T-cell (primary cell): ENCODE measurements at places on chromosomes 1 and 21. TPM values are rescaled to one million over a fixed set of nuclear protein-coding genes. Genes with fewer than 3 reads are reported as not detected.

GRCh38 chr1:53037159-53037558 is 24.9 kb upstream of the PODN start:
- no peak overlapping the region for H3K4me3 ChIP-seq
- no peak for DNase-seq
- H3K36me3 ChIP-seq: peaks cover 34% of the 10 kb centered on the region
- H3K27me3 ChIP-seq: no peaks in the 10 kb centered on the region
- H3K4me1 ChIP-seq: no peaks in the 10 kb centered on the region
- H3K27ac ChIP-seq: no peak overlapping the region

- H3K4me3 ChIP-seq: no peak within 1 kb of the TSS
- peaks cover 12% of the 10 kb centered on the region for H3K27me3 ChIP-seq
- peaks cover 4% of the 10 kb centered on the region for H3K4me1 ChIP-seq
- no peak for DNase-seq
- no peak within 1 kb of the TSS for H3K27ac ChIP-seq
Observed at GRCh38 chr1:2003541-2004131, at the start of gene CFAP74. TSS of gene CFAP74 (minus strand) at chr1:2003786. CDS start at chr1:1990956, 12,830 bp downstream.

DNA sequence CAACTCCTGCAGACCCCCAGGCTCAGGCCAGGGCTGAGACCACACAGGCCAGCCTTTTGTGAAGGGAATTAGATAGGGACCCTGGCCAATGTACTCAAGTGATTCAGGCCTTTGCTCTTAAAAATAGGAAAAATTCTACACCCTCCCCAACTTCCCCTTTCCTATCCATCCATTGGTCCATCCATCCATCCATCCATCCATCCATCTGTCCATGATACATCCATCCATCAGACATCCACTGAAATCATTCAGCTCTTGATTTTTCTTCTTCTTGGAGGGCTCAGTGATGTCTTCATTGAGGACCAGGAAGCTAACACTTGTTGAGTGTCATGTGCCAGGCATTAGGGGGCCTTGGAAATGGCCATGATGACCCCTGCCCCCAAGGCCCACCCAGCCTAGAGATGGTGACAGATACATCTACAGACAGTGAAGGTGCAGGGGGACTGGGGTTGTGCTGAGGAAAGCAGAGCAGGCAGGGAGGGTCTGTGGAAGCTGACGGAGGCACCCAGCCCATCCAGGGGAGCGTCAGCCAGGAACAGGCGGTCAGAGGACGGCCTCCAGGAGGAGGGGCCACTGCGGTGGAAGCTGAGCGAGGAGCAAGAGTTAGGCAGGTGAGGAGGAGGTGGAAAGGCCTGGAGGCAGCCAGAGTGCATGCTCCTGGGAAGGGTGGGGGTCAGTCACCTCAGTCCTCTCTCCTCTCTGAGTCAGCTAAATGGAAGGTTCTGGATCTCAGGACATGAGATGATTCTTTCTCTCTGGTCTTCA is 81.9 kb downstream of the EPHB2 start:
- DNase-seq: no peak
- no peak overlapping the region for H3K4me3 ChIP-seq

Gene USF1
- 65.4 TPM for total RNA-seq

GRCh38 chr1:244860914-244861610 is 3.3 kb downstream of the HNRNPU start:
- H3K36me3 ChIP-seq: peaks cover 50% of the 10 kb centered on the region
- H3K4me1 ChIP-seq: peaks cover 46% of the 10 kb centered on the region
- H3K27me3 ChIP-seq: no peaks in the 10 kb centered on the region
- H3K4me3 ChIP-seq: peak overlapping the region; percentile 59

DNA sequence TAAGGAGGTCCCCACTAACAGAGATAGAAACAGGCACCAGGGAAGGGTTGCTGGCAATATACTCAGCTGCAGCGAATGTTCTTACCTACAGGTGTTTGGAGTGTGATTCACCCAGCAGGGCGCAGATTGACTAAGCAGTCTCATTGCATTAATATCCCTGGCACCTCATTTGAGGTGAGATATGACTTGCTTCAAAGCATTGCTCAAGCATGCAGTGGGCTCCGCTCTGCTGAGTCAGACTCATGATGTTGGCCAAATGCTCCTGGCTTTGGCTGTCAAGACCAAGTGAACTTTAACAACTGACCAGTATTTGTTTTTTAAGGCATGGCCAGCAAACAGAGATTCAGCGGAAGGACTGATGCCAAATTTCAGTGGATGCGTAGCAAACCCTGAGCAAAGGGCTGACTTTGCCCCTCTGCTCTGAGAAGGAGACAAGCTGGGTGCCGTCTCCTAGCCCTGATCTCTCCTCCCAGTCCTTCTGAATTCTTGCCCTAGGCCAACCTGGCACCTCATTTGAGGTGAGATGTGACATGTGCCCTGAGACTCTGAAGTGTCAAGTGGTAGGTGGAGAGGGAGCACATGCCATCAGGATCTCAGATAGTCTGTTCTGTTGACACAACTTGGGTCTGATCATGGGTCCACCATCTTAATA is 187.1 kb upstream of the COA6 start:
- H3K27me3 ChIP-seq: peaks cover 24% of the 10 kb centered on the region
- DNase-seq: no peak
- no peaks in the 10 kb centered on the region for H3K36me3 ChIP-seq
- no peak overlapping the region for H3K4me3 ChIP-seq

GRCh38 chr1:200207711-200208126 is 180.2 kb downstream of the NR5A2 start:
- no peak overlapping the region for H3K4me3 ChIP-seq
- no peak overlapping the region for H3K27ac ChIP-seq
- no peak for DNase-seq
- H3K4me1 ChIP-seq: no peaks in the 10 kb centered on the region
- H3K36me3 ChIP-seq: no peaks in the 10 kb centered on the region

Gene CDK11B
- total RNA-seq: 39.3 TPM

GRCh38 chr1:145979746-145980456 is 15.4 kb downstream of the POLR3GL start:
- H3K27me3 ChIP-seq: no peaks in the 10 kb centered on the region
- peaks cover 3% of the 10 kb centered on the region for H3K36me3 ChIP-seq
- H3K27ac ChIP-seq: peak overlapping the region; percentile 94
- no peak for DNase-seq
- H3K4me3 ChIP-seq: peak overlapping the region; percentile 33

DNA sequence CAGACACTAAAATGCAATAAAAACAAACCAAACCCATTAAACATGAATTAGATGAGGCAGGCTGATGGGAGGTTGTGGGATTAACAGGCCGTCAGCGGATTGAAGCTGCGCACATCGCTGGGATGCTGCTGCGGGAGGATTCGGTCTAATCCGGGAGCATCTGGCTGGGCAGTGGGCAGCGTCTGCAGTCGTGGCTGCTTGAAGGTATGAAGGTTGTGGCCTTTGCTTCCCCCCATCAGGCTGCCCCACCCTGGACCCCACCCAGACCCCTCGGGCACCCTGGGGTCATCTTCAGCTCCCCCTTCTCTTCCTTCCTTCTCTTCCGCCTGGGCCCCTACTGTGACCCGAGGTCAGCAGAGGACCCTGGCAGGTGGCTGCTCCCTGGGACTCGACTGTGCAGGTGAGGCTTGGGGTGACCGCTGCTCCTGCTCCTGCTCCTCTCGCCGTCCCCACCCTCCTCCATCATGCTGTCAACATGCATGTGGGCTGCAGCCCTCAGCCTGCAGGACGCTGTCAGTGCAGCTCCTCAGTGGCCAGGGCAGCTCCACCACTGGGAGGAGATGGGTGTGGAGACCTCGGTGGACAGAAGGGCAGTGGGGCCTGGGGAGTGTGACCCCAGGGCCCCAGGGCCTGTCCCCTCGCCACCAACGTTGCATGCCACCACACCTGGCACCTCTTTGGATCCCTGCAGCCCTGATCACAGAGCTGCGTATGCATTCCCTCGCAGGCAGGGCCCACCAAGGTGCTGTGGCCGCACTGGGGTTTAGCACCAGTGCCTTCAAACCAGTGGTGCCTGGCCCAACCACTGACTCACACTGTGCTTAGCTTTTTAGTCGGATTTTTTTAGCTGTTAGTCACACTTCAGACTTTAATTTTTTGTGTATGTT is 112.2 kb upstream of the COL6A1 start:
- H3K4me1 ChIP-seq: no peaks in the 10 kb centered on the region
- no peak overlapping the region for H3K4me3 ChIP-seq
- no peak for DNase-seq
- H3K27me3 ChIP-seq: peaks cover 50% of the 10 kb centered on the region
- H3K36me3 ChIP-seq: no peaks in the 10 kb centered on the region

DNA sequence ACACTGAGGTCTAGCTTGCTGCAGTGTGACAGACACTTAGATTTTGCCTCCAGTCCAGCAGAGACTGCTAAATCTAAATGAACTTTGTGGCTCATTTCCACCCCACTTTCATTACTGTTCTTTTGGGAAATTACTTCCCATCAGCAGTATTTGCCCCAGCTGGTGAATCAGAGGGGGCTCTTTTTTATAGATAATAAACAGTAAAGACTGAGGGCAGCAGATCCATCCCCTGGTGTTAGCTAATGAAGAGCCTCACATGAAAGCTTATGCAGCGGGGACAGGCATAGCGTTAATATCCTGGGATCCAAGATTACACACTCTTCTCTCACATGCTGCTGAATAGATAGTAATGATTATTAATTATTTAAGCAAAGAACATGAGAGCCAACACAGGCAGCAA is 6.4 kb upstream of the CTNNBIP1 start:
- no peaks in the 10 kb centered on the region for H3K36me3 ChIP-seq
- H3K27ac ChIP-seq: no peak overlapping the region
- H3K27me3 ChIP-seq: no peaks in the 10 kb centered on the region
- DNase-seq: no peak
- no peak overlapping the region for H3K4me3 ChIP-seq
- peaks cover 3% of the 10 kb centered on the region for H3K4me1 ChIP-seq

DNA sequence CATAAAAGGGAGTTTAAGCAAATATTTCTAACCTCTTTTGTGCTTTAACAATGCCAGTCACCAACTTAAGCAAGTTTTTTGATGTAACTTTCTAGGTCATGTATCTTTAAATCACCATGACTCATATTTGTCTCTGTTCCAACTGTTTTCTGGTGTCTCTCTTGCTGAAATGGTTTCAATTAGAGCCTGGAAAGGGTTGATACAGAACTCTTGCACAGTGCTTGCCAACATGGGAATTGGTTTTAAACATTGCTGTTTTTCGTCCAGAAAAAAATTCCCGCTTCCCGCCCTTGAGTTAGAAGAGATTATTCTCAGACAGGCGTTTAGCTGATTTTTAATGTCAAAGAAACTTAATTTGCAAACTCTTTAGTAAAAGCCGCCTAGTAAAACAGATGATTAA is 46.4 kb upstream of the SLC22A15 start:
- no peaks in the 10 kb centered on the region for H3K4me1 ChIP-seq
- H3K27ac ChIP-seq: no peak overlapping the region
- no peaks in the 10 kb centered on the region for H3K36me3 ChIP-seq
- no peak overlapping the region for H3K4me3 ChIP-seq

- DNase-seq: no peak
- H3K27ac ChIP-seq: no peak overlapping the region
- H3K4me1 ChIP-seq: no peaks in the 10 kb centered on the region
- peaks cover 5% of the 10 kb centered on the region for H3K27me3 ChIP-seq
Observed at GRCh38 chr1:230567221-230567575, 75.1 kb upstream of the COG2 start.

Gene ESRRG
- not detected for total RNA-seq

Gene TBX19
- 3.5 TPM for total RNA-seq

GRCh38 chr1:93695411-93696005 is 13.9 kb upstream of the BCAR3 start:
- H3K27ac ChIP-seq: no peak overlapping the region
- H3K27me3 ChIP-seq: no peaks in the 10 kb centered on the region
- H3K4me3 ChIP-seq: no peak overlapping the region
- no peak for DNase-seq

DNA sequence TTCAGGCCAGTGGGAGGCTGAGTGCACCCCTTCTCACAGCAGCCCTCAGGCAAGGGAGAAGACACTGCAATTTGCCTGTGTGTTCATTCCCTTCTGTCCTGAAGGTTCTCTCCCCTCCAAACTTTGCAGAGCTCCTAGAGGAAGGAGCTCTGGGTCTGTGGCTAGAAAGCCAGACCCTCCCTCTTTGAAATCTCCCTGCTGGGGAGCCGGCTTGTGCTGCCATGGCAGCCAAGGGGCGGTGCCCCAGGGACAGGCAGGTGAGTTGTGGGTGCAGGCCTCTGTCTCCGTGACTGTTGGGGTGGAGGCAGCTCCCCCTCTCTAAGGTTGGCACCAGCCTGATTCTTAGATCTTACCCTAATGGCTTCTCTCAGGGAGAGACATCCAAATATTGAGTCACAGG is 53.0 kb downstream of the OLFML2B start:
- no peak overlapping the region for H3K4me3 ChIP-seq
- no peaks in the 10 kb centered on the region for H3K27me3 ChIP-seq
- no peaks in the 10 kb centered on the region for H3K4me1 ChIP-seq
- no peak for DNase-seq
- no peak overlapping the region for H3K27ac ChIP-seq
- peaks cover 3% of the 10 kb centered on the region for H3K36me3 ChIP-seq
